ENCODE measurements at places on chromosomes 1 and 21.

GRCh38 chr1:159421821-159422220 lies 10.2 kb upstream of the OR10J4 start:
- DNase-seq, result no peak

DNA sequence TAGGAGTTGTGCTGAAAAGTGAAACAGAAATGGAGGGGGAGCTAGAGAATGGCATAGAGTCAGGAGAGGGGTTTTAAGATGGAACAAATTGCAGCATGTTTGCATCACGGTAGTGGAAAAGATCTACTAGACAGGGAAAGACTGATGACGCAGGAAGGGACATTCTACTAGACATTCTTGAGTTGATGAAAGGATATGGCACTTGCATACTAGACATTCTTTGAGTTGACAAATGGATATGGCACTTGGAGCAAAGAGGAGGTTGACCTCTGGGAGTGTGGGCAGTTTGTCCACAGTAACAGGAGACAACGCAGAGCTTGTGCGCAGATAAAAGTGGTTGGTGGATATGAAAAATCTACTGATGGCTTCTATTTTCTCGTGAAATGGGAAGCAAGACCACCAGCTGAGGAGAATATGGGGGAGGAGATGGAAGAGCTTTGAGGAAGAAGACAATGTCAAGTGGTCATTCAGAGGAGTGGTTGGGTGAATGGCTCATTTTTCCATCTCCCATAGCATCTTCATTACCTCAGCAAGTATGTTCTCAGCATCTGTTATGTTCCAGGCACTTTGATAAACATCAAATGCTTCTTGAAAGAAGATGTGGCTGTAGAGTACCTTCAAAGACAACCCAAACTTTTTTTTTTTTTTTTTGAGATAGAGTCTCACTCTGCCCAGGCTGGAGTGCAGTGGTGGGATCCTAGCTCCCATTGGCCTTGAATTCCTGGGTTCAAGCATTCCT lies 2.4 kb upstream of the CTPS1 start:
- no peak for DNase-seq

GRCh38 chr1:29437946-29438345 lies 201.6 kb downstream of the PTPRU start:
- DNase-seq, result no peak

DNA sequence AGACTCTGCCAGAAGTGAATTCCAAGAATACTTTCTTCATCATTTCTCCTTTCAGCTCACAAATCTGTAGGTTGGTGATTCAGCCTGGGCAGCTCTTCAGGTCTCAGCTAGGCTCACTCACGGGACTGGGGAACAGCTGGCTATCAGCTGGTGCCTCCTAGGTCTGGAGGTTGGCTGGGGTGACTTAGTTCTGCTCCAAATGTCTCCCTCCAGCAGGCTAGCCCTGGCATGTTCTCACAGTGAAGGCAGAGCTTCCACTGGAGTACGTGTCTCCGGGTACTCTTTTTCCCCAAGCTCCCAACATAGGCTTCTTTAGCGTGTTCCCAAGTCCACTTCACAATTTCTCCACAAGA lies 12.5 kb upstream of the VAMP4 start:
- no peak for DNase-seq

- no peak for DNase-seq
Observed at GRCh38 chr1:121595089-121595488, 410.3 kb downstream of the SRGAP2C start.

- no peak for DNase-seq
Observed at GRCh38 chr1:89657886-89658285, 25.0 kb downstream of the LRRC8C start.

DNA sequence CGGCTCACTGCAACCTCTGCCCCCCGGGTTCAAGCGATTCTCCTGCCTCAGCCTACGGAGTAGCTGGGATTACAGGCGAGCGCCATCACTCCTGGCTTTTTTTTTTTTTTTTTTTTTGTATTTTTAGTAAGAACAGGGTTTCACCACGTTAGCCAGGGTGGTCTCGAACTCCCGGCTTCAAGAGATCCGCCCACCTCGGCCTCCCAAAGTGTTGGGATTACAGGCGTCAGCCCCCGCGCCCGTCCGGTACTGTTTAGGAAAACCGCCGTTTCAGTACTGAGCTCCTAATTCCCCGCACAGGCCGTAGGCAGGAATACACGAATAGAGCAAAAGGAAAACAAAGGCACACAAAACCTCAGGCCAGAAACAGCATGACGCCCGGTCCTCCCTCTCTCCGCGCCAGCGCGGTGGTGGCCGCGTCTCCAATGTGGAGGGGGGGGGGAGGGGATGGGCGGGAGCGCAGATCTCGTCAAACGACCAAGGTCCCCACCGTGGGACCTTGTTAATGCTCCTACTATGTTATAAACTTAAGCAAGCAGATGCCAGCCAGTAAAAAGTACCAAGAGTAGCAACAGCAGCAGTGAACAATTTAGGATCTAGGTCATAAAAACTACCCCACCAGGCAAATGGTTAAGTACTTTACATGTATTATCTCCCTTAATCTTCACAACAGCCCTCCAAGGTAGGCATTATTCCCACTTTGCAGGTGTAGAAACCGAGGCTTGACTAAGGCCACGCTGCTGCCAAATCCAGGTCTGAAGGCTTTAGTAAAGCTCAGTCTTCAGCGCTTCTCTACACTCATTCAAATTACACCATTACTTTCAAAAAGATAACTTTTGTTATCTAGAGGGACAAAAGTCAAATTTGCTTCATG lies 648 bp upstream of the ADAR start:
- DNase-seq, result peak; percentile 82

DNA sequence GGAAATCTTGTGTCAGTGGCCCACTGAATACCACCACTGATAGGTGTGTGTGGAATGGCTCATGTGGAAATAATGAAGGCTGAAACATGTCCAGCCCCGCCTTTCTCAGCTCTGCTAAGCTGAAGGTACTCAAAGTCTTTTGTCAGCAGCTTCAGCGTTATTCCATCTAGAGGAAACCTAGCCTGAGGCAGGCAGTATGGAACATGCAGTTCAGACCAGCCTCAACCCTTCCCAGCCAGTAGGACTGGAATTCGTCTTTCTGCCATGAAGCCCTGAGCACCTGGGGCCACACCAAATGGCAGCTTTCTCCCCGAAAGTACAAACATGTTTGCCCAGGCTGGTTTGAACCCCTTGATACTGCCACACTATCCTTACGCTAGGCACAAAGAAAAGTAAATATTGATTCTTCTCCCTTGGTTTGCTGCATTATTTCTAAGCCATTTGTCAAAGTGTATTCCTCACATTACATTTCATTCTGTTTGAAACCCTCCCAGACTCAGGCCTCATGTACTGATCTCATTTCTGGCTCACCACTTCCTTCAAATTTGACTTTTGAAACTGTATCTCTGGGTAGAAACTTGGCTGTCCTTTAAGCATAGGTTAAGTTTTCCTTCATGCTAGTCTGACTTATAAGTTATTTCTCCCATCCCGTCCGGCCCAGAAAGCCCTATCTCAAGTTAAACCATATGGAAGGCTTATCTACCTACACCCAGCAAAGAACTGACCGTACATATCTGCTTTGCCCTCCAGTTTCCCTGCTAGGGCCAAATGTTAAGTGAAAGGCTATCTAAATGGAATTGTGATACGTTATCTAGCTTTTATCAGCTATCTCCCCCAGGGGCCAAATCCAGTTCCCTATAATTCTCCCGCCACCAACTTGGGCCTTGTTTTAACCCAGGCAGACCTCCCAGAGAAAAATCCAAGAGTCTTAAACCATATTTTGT lies 45.7 kb upstream of the HOOK1 start:
- DNase-seq, result peak; percentile 79

- no peak for DNase-seq
Observed at GRCh38 chr21:37870221-37870620, 46.0 kb downstream of the KCNJ6 start.

DNA sequence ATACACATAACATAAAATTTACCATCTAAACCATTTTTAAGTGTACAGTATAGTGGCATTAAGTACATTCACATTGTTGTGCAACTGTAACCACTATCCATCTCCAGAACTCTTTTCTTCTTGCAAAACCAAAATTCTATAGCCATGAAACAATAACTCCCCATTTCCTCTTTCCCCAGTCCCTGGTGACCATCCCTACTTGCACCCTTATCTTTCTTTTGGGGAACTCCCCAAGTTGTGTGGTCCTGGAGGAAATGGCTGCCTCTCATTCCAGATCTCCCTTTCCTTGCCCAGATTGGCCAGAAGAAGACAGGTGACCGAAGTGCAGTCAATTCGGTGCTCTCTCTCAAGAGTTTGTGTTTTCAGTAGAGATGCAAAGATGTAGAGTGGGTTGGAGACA lies 389.6 kb upstream of the C1orf87 start:
- DNase-seq, result no peak

DNA sequence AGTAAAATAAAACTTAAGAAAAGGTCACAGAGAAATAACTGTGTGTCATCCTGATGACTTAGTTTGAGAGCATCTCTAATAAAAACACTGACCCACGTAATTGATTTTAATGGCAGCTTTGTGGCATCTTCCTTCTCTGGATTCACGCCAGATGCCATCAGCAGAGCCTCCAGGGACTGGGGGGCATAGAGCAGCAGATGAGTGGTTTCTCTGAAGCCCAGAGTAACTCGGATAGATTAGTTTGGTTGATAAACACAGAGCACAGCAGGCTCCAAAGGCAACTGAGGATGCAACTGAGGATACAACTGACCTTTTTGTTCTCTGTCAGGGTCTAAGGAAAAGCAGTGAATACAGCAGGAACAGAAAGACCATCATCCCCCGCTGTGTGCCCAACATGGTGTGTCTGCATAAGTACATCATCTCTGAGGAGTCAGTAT lies 180.8 kb downstream of the RPS6KC1 start:
- DNase-seq, result peak; percentile 90
